ENCODE measurements at places on chromosomes 1 and 21.

DNA sequence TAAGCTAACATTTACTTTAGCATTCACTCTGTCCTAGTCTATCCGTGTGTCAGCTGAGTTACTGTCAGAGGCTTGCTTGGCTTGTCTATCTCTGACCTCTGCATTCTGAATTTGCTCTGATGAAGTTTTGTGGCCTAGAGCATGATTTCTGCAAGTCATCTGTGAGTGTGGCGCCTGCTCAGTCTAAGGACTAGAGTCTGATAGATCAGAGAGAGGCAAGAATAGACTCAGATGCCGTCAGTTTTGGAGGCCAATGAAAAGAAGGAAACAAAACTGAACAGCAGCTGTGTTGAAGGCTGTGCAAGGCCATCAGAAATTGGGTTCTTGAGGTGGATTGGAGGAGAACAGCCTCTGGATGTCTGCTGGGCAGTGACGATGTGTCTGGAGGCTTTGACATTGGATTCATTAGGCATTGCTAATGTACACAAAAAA, 573.1 kb downstream of the USP25 start:
- no peaks in the 10 kb centered on the region for H3K36me3 ChIP-seq
- no peak for DNase-seq
- no peaks in the 10 kb centered on the region for H3K27me3 ChIP-seq
- H3K4me3 ChIP-seq = no peak overlapping the region

DNA sequence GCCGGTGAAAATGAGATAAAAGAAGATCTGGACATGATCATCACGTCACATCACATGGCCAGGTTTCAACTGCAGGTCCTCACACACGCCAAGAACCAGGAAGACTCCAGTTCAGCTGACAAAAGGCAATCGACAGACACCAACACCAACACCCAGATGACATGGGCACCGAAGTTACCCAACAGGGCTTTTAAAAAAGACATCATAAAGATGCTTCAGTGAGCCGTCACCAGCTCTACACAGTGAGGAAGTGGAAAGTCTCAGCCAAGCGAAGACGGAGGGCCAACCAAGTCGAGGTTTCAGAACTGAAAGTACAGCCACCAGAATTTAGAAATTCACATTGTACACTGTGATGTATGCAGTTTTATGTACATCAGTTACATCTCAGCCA, 154.3 kb upstream of the COL6A1 start:
- H3K4me3 ChIP-seq = no peak overlapping the region
- DNase-seq = no peak
- no peaks in the 10 kb centered on the region for H3K36me3 ChIP-seq
- H3K27ac ChIP-seq = no peak overlapping the region

- H3K4me1 ChIP-seq = no peaks in the 10 kb centered on the region
- H3K4me3 ChIP-seq = no peak overlapping the region
- DNase-seq = no peak
- no peaks in the 10 kb centered on the region for H3K27me3 ChIP-seq
- H3K27ac ChIP-seq = no peak overlapping the region
- H3K36me3 ChIP-seq = no peaks in the 10 kb centered on the region
Observed at GRCh38 chr1:147719711-147720225, 40.6 kb downstream of the GJA5 start.

DNA sequence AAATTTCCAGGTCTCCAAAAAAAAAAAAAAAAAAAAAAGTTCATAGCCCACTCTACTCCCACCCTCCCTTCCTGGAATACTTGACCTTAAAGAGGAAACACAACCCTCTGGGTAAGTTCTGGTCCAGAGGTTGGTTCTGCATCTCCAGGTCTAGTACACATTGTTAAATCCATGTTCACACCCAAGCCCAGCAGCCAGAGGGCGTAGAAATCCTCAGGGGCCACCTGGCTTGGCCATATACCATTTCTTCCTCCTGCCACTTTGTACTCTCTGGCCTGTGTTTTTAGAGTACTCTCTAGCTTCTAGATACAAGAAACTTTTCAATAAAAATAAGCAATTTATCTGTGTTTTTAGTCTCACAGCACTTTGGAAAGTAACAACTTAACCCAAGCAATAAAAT, 89.3 kb downstream of the PHTF1 start:
- no peak overlapping the region for H3K4me3 ChIP-seq
- no peak overlapping the region for H3K27ac ChIP-seq
- DNase-seq = no peak
- no peaks in the 10 kb centered on the region for H3K27me3 ChIP-seq
- H3K36me3 ChIP-seq = peaks cover 5% of the 10 kb centered on the region

DNA sequence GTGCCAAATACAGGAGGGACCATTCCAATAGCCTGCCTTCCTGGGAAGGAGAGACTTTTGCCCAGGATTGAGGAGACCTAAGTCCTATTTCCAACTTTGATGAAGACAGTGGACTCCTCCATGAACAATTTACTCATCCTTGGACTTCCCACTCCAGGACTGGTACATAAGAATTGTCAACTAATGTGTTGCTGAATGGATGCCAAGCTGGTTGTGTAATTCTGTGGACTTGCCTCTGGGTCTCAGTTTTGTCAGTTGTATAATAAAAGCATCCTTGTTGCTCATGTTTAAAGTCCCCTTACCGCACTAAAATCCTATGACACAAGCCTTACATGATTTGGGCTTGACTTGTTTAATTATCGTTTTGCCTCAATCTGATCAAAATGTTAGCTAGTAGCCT, 13.2 kb upstream of the ZP4 start:
- no peaks in the 10 kb centered on the region for H3K4me1 ChIP-seq
- H3K36me3 ChIP-seq = no peaks in the 10 kb centered on the region
- no peak overlapping the region for H3K27ac ChIP-seq
- no peaks in the 10 kb centered on the region for H3K27me3 ChIP-seq
- no peak for DNase-seq
- no peak overlapping the region for H3K4me3 ChIP-seq

- no peaks in the 10 kb centered on the region for H3K27me3 ChIP-seq
- H3K4me1 ChIP-seq = no peaks in the 10 kb centered on the region
- H3K4me3 ChIP-seq = no peak overlapping the region
Observed at GRCh38 chr1:16082283-16083038, 9.0 kb upstream of the FAM131C start.

DNA sequence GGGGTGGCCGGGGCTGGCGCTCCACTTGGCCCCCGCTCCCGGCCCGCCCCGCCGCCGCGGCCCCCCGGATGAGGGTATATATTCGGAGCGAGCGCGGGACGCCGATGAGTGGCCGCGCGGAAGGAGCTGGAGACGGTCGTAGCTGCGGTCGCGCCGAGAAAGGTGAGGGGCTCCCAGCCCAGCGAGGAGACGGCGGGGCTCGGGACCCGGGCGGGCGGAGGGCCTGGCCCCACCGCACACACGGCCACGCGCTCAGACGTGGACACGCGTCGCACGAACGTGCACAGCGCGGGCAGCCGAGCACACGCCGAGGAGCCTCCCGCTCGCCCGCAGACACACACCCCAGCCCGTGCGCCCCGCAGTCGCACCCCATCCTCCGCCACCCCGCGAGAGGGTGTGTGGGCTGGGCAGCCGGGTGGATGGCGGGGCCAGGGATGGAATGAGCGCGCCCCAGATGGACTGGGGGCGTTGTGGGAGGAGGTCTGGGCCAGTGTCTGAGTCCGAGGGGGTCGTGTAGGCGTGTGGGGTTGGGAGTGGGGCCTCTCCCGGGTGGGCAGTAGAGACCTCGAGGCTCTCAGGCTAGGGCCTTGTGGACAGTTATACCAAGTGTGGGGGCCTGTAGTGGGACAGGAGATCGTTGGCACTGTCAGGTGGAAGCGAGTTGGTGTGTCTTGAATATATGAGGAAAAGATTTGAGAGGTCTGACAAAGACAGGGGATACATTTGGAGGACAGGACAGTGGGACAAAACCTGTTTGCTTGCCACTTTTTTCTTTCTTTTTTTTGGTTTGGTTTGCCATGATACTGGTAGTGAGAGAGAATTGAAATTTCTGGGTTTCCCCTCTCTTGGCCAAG, at the start of gene UAP1:
UAP1 (plus strand) TSS at position 107 of the 854 bp plus-strand sequence. CDS start 4,347 bp downstream, outside the sequence.
- H3K27ac ChIP-seq = peak within 1 kb of the TSS; percentile 99
- H3K27me3 ChIP-seq = no peaks in the 10 kb centered on the region
- H3K4me3 ChIP-seq = peak within 1 kb of the TSS; percentile 98
- peak; percentile 72 for DNase-seq

DNA sequence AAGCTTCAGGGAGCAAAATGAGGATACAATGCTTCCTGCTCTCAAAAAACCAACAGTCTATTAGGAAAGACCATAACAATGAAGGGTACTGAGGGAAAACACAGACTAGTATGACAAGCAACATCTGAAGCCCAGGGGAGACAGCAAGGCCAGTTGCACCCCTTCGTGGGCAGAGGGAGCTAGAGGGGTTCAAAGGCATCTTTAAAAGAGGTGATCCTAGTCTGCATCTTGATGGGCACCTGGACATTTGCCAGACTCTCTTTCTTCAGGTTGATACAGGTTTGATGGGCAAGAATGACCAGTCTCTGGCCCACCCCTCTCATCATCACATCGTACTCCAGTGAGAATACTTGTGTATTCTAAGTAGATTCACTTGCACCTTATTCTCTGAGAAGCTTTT, 177.7 kb downstream of the VAV3 start:
- H3K4me3 ChIP-seq = no peak overlapping the region
- H3K27me3 ChIP-seq = no peaks in the 10 kb centered on the region
- H3K27ac ChIP-seq = no peak overlapping the region

GRCh38 chr1:78913950-78914349, 92.6 kb downstream of the ADGRL4 start:
- H3K4me1 ChIP-seq = no peaks in the 10 kb centered on the region
- no peaks in the 10 kb centered on the region for H3K27me3 ChIP-seq
- H3K4me3 ChIP-seq = no peak overlapping the region
- no peaks in the 10 kb centered on the region for H3K36me3 ChIP-seq

GRCh38 chr21:27647921-27648320, 681.0 kb upstream of the ADAMTS5 start:
- DNase-seq = no peak
- H3K4me3 ChIP-seq = no peak overlapping the region
- H3K27me3 ChIP-seq = no peaks in the 10 kb centered on the region
- H3K4me1 ChIP-seq = no peaks in the 10 kb centered on the region
- no peak overlapping the region for H3K27ac ChIP-seq

GRCh38 chr1:24010650-24011049, 30.5 kb upstream of the SRSF10 start:
- H3K4me1 ChIP-seq = no peaks in the 10 kb centered on the region
- no peak for DNase-seq
- H3K27me3 ChIP-seq = no peaks in the 10 kb centered on the region

DNA sequence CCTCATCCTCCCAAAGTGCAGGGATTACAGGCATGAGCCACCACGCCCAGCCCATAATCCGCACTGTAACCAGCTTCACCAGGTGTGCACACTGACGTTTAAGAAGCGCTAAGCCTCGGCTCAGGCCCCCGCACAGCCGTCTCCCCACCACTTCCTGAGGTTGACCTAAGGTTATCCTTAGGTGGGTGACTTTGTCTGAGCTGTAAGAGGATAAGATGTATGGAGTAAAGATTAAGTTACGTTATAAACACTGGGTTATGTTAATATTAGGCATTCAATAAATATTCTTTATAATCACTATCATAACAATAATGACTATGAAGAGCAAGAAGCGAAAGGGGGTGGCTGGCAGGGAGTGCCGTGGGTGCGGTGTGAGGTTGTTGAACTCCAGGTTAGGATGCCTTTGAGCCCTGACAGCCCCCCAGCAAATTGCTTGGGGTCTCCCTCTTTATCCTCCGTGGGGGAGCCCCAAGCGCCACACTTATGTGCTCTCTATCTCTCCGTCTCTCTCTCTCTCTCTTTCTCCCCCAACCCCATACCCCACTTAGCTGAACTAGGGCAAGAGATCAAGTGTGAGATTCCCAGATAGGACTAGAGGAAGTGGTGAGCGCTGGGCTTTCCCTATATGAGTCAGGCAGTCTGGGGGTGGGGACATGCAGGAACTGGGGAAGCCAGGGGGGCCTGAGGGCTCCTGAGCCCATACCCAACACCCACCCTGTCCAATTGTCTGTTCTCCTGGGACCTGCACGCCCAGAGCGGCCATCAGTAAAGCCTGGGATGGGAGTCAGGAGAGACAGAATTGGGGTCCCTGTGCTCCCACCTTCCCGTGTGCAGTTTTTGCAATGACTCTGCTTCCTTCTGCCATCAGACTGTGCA, 7.6 kb downstream of the EFHD2 start:
- H3K27me3 ChIP-seq = no peaks in the 10 kb centered on the region
- H3K36me3 ChIP-seq = no peaks in the 10 kb centered on the region
- H3K27ac ChIP-seq = no peak overlapping the region

GRCh38 chr1:32773018-32773763, 44.0 kb downstream of the YARS1 start:
- H3K27me3 ChIP-seq = no peaks in the 10 kb centered on the region
- DNase-seq = peak; percentile 37
- no peak overlapping the region for H3K27ac ChIP-seq
- H3K4me3 ChIP-seq = no peak overlapping the region
- H3K4me1 ChIP-seq = no peaks in the 10 kb centered on the region

- no peak overlapping the region for H3K4me3 ChIP-seq
- H3K4me1 ChIP-seq = peaks cover 3% of the 10 kb centered on the region
- no peak overlapping the region for H3K27ac ChIP-seq
- H3K36me3 ChIP-seq = no peaks in the 10 kb centered on the region
Observed at GRCh38 chr1:25533775-25534409, 9.5 kb upstream of the LDLRAP1 start.

DNA sequence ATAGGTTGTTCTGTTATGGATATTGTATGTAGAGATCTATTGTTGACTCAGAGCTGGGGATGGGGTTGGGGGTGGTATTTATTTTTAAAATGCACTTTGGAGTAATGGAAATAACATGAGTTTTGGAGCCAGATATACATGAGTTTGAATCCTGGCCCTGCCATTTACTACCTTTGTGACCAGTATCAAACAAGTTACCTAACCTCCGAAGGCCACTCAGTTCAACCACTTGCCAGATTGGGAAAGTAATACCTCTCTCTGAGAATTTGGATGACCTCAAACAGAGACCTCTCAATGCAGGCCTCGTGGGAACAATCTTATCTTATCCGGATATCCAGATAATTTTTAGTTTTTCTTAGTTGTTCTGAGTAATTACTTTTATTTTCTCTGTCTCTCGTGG, 181.0 kb downstream of the FGGY start:
- no peaks in the 10 kb centered on the region for H3K4me1 ChIP-seq
- H3K27me3 ChIP-seq = no peaks in the 10 kb centered on the region
- no peaks in the 10 kb centered on the region for H3K36me3 ChIP-seq
- no peak overlapping the region for H3K4me3 ChIP-seq
- no peak for DNase-seq
- no peak overlapping the region for H3K27ac ChIP-seq

- no peak overlapping the region for H3K27ac ChIP-seq
- H3K36me3 ChIP-seq = no peaks in the 10 kb centered on the region
- no peaks in the 10 kb centered on the region for H3K27me3 ChIP-seq
- H3K4me3 ChIP-seq = no peak overlapping the region
- no peaks in the 10 kb centered on the region for H3K4me1 ChIP-seq
- DNase-seq = no peak
Observed at GRCh38 chr1:244104309-244105060, 53.4 kb downstream of the ZBTB18 start.

- DNase-seq = no peak
- peaks cover 13% of the 10 kb centered on the region for H3K4me1 ChIP-seq
- H3K36me3 ChIP-seq = no peaks in the 10 kb centered on the region
- H3K27me3 ChIP-seq = no peaks in the 10 kb centered on the region
- H3K27ac ChIP-seq = no peak overlapping the region
- no peak overlapping the region for H3K4me3 ChIP-seq
Observed at GRCh38 chr1:11729155-11729497, 6.8 kb upstream of the AGTRAP start.

Data from ascending aorta (tissue), 2 donors.